ENCODE measurements at places on chromosomes 7 and 10. TPM values are rescaled to one million over a fixed set of nuclear protein-coding genes. Genes with fewer than 3 reads are reported as not detected.
A peak's percentile ranks its signal among the peaks of the same experiment; 100 is the strongest.

- no peak overlapping the region for H3K27ac ChIP-seq
- H3K4me3 ChIP-seq = no peak overlapping the region
- DNase-seq = no peak
- H3K36me3 ChIP-seq = no peaks in the 10 kb centered on the region
- H3K4me1 ChIP-seq = no peaks in the 10 kb centered on the region
- H3K27me3 ChIP-seq = peaks cover 2% of the 10 kb centered on the region
Measured at GRCh38 chr10:110434489-110435096, 63.1 kb upstream of the DUSP5 start.

GRCh38 chr7:131096267-131096927, 231.3 kb upstream of the MKLN1 start:
- H3K36me3 ChIP-seq = peaks cover 37% of the 10 kb centered on the region
- H3K27me3 ChIP-seq = no peaks in the 10 kb centered on the region
- no peak overlapping the region for H3K4me3 ChIP-seq
- peaks cover 48% of the 10 kb centered on the region for H3K4me1 ChIP-seq

DNA sequence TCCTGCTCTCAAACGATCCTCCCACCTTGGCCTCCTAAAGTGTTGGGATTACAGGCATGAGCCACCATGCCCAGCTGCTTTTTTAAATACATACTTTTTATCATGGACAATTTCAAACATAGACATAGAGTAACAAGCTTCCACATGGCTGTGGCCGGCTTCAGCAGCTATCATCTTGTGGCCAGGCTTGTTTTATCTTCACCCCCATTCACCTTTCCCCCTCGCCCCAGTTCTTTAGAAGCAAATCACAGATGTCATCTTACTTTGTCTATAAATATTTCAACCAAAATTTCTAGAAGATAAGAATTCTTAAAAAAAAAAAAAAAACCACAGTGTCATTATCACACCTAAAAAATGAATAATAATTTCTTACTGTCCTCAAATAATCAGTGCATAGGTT, 5.9 kb downstream of the FOXK1 start:
- no peaks in the 10 kb centered on the region for H3K36me3 ChIP-seq
- H3K27me3 ChIP-seq = no peaks in the 10 kb centered on the region
- no peak for DNase-seq
- H3K4me3 ChIP-seq = no peak overlapping the region
- H3K27ac ChIP-seq = no peak overlapping the region

- no peak overlapping the region for H3K27ac ChIP-seq
- peaks cover 7% of the 10 kb centered on the region for H3K4me1 ChIP-seq
- no peak overlapping the region for H3K4me3 ChIP-seq
- H3K36me3 ChIP-seq = no peaks in the 10 kb centered on the region
Measured at GRCh38 chr7:69190763-69191162, 407.5 kb upstream of the AUTS2 start.

GRCh38 chr7:41769162-41769561, 66.3 kb upstream of the INHBA start:
- H3K27ac ChIP-seq = no peak overlapping the region

The CALHM1 gene
- 0.06 TPM for polyA plus RNA-seq

DNA sequence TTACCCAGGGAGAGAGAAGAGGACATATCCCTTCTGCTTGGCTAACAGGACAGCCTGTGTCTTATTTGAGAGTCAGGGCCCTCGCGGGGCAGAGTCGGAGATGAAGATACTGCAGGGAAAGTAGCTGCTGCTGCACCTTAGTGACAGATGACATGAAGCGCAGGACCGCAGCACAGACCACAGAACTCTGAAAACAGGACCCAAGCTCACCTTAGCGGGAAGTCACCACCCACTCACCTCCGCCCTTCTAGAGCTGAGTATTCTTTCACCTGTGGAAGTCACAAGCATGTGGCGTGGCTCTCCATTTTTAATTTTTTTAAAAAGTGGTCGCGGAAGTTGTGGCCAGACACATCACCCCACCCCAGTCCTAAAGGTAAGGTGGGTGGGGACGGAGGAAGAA, 191.4 kb downstream of the FAM107B start:
- peak overlapping the region; percentile 47 for H3K27ac ChIP-seq
- no peaks in the 10 kb centered on the region for H3K27me3 ChIP-seq
- H3K4me3 ChIP-seq = no peak overlapping the region
- peak; percentile 77 for DNase-seq
- H3K36me3 ChIP-seq = peaks cover 5% of the 10 kb centered on the region
- H3K4me1 ChIP-seq = peaks cover 89% of the 10 kb centered on the region

The RELN gene
- polyA plus RNA-seq = not detected

The HYAL4 gene
- not detected for polyA plus RNA-seq

- H3K4me1 ChIP-seq = peaks cover 92% of the 10 kb centered on the region
- H3K4me3 ChIP-seq = no peak overlapping the region
- H3K27me3 ChIP-seq = no peaks in the 10 kb centered on the region
- DNase-seq = no peak
Measured at GRCh38 chr10:124738441-124738840, 5.7 kb downstream of the FAM53B start.

- no peak for DNase-seq
- H3K27ac ChIP-seq = no peak overlapping the region
- no peak overlapping the region for H3K4me3 ChIP-seq
- no peaks in the 10 kb centered on the region for H3K36me3 ChIP-seq
- no peaks in the 10 kb centered on the region for H3K27me3 ChIP-seq
Measured at GRCh38 chr7:35908331-35909216, 107.7 kb downstream of the SEPTIN7 start.

DNA sequence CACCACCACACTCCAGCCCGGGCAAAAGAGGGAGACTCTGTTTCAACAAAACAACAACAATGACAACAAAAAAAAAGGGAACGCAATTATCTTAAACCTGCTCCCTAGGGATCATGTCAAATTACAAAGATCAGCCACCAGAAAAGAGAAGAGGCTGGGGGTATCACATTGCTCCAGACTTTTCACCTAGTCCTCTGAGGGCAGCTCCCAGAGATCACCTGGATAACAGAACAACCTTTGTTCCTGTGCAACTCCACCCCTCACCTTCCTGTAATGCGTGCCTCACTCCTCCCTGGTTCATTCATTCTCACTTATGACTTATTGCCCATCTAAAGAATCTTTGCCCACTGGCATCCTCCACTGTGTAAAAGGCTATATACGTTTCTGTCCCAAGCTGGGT, 31.8 kb downstream of the SVOPL start:
- no peak overlapping the region for H3K27ac ChIP-seq
- peaks cover 2% of the 10 kb centered on the region for H3K4me1 ChIP-seq
- DNase-seq = no peak

The HGF gene
- 0.25 TPM for polyA plus RNA-seq

- H3K27ac ChIP-seq = peak overlapping the region; percentile 8
- peak; percentile 39 for DNase-seq
- peaks cover 53% of the 10 kb centered on the region for H3K4me1 ChIP-seq
- H3K27me3 ChIP-seq = no peaks in the 10 kb centered on the region
- H3K36me3 ChIP-seq = no peaks in the 10 kb centered on the region
Measured at GRCh38 chr7:37391791-37392672, 56.6 kb downstream of the ELMO1 start.

The MRPS17 gene
- polyA plus RNA-seq = 5.1 TPM

- no peaks in the 10 kb centered on the region for H3K27me3 ChIP-seq
- no peak overlapping the region for H3K4me3 ChIP-seq
- no peak overlapping the region for H3K27ac ChIP-seq
- no peak for DNase-seq
Measured at GRCh38 chr7:101466871-101467270, 104.2 kb downstream of the COL26A1 start.

- H3K27me3 ChIP-seq = no peaks in the 10 kb centered on the region
- DNase-seq = peak; percentile 36
- no peaks in the 10 kb centered on the region for H3K36me3 ChIP-seq
Measured at GRCh38 chr10:69914398-69915214, 112.9 kb downstream of the COL13A1 start.

The KNDC1 gene
- 0.45 TPM for polyA plus RNA-seq

DNA sequence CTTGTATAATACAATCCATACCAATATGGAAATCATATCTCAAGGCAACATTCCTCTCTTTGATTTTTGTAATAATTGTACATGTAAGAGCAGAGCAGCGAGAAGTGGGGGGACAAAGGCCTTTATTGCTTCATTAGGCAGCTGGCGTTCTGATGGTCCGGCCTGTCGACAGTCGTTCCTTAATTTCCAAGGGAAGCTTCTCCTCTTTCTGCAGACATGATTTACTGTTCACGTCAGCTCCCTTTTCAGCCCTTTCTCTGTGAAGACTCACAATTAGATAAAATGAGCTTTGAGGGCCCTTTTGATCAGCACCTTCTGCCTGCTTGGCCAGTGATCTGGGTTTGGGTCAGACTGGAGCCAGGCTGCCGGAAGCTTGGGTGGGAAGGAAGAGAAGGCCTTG, 65.6 kb upstream of the CTBP2 start:
- H3K4me3 ChIP-seq = no peak overlapping the region
- H3K27ac ChIP-seq = no peak overlapping the region
- DNase-seq = no peak
- no peaks in the 10 kb centered on the region for H3K27me3 ChIP-seq
- no peaks in the 10 kb centered on the region for H3K36me3 ChIP-seq
- H3K4me1 ChIP-seq = no peaks in the 10 kb centered on the region
